Stimulated activated CD4-positive, alpha-beta T cell treated with anti-CD3 and anti-CD28 coated beads, Interleukin-4, amount 100 ng/mL, for 1 hour (primary cell): ENCODE measurements at places on chromosomes 11 and 22.

DNA sequence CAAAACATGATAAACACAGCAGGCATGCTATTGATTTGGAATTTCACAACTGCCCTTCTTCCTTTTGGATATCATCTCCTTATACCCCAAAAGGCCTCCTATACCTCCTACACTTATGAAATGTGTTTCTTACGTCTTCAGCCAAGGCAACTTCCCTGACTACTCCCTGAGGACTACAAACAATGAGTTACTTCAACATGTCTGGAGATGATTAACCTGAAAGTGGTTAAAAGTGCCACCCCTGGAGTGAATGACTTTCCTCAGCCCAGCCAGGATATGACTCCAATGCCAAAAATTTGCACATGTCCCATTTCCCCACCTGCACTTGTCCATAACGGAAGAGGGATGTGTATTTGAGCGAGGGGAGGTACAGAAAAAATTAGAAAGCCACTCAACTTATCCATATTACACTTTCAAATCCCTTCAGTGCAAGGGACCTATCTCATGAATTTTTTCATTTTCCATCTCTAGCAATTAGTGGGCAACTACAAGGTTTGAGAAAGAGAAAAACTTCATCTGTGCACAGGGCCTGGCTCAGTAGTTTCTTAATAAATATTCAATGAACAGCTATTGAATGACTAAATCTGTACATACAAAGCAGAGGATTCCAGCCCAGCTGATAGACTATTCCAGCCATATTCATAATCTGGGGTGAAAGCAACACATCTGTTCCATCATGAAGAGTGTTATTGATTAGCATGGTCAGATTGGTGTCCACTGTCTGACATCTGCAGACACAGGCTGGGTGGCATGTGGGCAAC is 36.8 kb downstream of the KIRREL3 start:
- DNase-seq, result no peak

- DNase-seq, result no peak
These were observed 38.4 kb downstream of the KCNQ1OT1 start for GRCh38 chr11:2661173-2662023.

- DNase-seq, result peak; percentile 21
These were observed 33.1 kb upstream of the SMPD1 start for GRCh38 chr11:6357222-6357621.

- DNase-seq, result no peak
These were observed 42.1 kb downstream of the PPARA start for GRCh38 chr22:46192210-46192993.

DNA sequence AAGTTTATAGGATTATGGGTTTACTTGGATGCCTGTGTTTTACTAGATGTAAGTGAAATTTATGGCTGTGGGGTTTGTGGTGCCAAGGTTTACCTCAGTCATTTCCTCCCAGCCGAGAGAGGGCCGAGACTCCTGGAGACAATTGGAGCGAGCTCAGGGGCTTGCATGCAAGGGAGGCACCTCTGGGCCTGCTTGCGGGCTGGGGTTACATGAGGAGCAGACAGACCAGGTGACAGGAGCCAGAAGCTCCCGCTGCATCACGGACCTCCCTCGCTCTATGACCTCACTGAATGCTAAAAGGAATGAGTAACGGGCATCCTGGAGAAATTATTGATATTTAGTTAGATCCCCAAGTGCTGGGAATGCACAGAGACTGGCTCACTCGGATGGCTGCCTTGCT is 275.2 kb upstream of the KIRREL3 start:
- no peak for DNase-seq

- DNase-seq, result no peak
These were observed 414.5 kb upstream of the SYN3 start for GRCh38 chr22:33472462-33473344.

- no peak for DNase-seq
These were observed 1.4 kb downstream of the MDK start for GRCh38 chr11:46382646-46383403.

DNA sequence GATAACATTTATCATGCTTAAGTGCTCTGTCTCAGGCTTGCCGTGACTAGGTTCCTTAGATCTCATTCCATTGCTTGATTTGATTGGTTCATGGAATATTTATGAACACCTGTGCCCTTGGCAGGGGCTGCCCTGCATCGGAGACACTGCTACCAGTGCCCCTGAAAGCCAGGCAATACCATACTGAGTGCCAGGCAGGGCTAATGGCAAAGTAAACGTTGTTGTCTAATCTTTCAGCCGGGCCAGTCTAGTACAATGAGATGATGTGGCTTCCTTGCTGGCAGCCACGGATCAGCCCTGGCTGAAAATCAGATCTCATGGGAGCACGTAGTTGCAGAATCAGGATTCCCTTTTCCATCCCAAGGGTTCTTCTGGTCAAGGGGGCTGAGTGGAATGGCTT is 5.0 kb upstream of the PGA3 start:
- DNase-seq, result no peak

DNA sequence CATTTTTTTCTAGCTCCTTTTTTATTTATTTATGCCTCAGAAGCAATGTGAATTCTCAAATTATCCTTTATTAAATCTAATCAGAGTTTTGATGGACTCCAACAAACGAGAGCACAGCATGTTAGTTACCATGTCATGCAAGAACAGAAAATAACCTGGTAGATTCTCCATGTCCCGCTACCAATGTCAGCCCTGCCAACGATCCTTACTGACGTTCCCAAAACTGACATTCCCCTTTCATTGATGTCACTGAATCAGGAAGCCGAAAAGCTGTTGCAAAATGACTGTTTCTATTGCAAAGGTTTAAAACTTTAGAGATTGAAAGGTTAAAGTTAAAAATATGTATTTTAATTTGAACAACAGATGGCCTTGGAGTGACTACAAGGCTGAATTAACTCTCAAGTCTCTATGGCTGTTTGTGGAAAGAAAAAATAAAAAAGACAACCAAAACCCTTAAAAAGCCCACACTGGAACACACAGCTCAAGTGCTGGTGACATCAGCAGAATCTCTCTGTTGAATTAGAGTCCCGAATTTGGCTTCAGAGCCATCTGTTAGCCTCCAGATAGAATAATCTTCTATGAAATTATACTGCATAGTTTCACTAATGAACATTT is 96.8 kb downstream of the BDNF start:
- no peak for DNase-seq

DNA sequence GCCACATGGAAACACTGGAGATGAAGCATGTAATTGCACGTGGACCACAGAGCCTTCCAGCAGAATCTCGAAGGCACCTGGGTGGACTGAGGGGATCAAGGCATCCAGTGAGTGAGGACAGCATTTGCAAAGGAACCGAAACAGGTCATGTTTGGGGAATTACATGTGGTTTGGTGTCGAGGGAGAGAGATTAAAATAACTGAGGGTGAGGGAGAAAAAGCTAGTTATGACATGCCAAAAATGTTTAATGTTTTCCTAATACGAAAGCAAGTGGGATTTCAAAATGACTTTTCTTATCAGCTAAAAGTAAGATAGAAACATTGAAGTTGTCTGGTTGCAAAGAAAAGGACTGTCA is 157.1 kb downstream of the BLID start:
- DNase-seq, result no peak

GRCh38 chr22:47198801-47199251 is 436.4 kb downstream of the TBC1D22A start:
- DNase-seq, result no peak

DNA sequence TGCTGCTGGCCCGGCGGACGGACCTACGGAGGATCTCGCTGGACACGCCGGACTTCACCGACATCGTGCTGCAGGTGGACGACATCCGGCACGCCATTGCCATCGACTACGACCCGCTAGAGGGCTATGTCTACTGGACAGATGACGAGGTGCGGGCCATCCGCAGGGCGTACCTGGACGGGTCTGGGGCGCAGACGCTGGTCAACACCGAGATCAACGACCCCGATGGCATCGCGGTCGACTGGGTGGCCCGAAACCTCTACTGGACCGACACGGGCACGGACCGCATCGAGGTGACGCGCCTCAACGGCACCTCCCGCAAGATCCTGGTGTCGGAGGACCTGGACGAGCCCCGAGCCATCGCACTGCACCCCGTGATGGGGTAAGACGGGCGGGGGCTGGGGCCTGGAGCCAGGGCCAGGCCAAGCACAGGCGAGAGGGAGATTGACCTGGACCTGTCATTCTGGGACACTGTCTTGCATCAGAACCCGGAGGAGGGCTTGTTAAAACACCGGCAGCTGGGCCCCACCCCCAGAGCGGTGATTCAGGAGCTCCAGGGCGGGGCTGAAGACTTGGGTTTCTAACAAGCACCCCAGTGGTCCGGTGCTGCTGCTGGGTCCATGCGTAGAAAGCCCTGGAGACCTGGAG is 74.1 kb downstream of the LRP5 start:
- DNase-seq, result no peak

DNA sequence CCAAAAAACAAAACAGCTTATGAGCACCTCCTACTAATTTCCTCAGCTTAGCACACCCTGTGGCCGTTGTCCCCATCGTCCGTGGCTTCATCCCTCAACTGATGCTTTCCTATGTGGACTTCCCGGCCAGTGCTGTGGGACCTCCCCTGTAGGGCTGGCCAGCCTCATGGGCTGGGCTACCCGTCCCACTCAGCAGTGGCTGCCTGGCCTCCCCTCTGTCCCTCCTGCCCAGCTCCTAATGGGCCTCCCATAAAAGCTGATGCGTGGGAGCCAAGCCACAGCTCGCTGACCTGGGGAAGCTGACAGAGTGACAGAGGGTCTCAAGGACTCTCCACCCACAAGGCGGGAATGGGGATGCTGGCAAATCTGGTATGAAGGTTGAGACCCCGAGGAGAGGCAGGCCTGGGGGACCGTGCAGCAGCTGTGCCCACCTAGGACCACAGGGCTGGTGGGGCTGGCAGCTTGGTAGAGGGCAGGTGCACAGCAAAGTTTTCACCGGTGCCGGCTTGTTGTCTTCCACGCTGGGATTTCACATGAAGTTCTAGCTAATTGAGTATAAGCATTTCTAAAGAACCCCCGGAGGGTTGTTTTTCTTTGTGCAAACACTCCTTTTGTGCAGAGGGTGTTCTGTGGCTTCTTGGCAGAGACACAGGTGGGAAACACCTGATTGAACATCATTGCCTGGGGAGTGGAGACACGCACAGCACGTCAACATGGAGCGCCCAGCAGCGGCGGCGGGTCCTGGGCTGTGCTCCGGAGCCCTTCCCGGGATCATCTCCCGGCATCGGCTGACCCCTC is 23.2 kb downstream of the TBX1 start:
- DNase-seq, result no peak

GRCh38 chr11:99366546-99366945 is 345.8 kb downstream of the CNTN5 start:
- DNase-seq, result no peak

- DNase-seq, result no peak
These were observed 563.0 kb downstream of the BRD1 start for GRCh38 chr22:49264696-49265095.

DNA sequence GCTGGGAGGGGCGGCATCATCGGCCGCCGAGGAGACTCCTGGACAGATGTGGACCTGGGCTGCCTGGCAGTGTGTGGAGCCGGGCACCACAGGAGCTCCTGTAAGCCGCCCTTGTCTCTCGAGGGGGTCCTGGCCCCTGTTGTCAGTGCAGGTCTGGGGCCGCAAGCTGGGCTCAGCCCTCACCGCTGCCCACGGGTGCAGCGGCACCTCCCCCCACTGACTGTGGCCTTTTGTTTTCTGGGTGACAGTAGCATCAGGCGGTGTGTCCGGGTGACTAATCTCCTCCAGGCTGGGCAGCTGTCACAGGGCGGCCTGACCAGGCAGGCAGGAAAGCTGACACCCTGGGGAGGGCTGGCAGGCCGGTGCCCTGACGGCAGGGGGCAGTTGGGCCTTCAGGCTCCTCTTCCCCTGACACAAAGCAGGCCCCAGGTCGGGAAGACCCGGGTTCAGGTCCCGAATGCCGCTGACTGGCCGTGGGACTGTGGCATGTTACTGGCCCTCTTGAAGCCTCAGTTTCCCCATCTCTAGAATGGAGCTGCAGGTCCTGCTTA is 16.3 kb downstream of the DGKZ start:
- no peak for DNase-seq

DNA sequence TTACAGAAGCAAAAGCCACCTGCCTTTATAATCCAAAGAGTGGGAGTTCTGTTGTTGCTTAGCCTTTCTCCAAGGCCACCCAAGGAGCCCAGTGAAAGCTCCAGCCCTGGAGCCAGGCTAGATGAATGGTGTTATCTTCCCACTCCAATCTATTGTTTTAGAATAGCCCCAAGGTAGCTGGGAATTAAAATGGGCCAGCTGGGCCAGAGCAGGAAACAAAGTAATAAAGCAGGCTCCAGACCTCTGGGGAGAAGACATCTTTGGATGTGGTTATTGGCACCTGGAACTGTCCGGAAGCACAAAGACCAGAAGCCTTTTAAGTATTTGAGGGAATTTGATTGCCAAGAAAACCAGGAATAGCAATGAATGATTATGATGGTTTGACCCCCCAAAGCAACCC is 8.8 kb downstream of the C11orf96 start:
- DNase-seq, result no peak

DNA sequence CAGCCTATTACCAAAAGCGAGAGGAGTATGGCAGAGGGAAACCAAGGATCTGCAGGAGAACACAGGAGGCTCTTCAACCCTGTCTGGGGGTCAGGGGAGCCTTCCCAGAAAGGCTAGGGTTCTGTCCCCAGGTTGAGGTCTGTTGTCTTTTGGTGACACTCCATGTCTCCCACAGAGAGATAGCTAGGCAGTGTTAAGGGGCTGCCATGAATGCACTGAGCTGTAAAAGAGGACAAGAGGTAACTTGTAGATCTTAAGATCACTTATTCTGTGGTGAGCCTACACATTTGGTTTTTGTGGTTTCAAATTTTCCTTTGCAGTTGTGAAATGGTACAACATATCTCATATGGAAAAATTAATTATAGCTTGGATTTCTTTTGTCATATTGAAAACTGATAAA is 6.0 kb upstream of the ACER3 start:
- DNase-seq, result no peak

DNA sequence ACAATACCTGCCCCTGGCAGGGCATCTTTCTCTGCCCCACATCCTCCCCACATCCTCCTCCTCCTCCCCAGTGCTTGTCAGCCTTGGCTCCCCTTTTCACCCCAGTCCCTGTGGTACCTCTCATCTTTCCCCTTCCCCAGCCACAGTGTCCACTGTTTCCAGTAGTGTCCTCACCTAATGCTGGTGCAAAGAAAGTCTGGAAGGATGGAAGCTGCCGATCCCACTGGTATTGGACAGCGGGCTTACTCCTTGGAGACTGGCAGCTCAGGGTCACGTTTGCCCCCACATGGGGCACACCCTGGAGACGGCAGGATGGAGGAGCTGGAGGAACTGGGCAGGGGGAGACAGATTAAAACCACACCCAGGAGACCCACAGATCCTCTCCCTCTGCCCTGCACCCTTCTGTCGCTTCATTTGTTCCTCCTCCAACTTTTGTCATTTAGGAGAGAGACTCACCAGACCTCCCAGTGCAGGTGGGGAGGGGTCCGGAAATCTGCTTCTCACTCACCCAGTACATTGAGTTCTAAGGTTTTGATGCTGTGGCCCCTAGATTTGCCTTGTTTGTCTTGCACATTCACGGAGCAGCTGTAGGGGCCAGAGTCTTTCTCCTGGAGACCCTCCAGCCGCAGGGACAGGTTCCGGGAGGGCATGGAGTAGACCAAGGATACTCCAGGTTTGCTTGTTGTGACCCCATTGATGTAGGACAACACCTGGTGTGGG is 4.1 kb upstream of the VSIG2 start:
- DNase-seq, result no peak

- peak; percentile 0 for DNase-seq
These were observed 41.8 kb downstream of the OSBPL5 start for GRCh38 chr11:3123305-3123704.
